ENCODE measurements at places on chromosomes 5 and 9.
A peak's percentile ranks its signal among the peaks of the same experiment; 100 is the strongest.

- DNase-seq, result no peak
Observed at GRCh38 chr5:145689235-145689634, 145.9 kb downstream of the PRELID2 start.

DNA sequence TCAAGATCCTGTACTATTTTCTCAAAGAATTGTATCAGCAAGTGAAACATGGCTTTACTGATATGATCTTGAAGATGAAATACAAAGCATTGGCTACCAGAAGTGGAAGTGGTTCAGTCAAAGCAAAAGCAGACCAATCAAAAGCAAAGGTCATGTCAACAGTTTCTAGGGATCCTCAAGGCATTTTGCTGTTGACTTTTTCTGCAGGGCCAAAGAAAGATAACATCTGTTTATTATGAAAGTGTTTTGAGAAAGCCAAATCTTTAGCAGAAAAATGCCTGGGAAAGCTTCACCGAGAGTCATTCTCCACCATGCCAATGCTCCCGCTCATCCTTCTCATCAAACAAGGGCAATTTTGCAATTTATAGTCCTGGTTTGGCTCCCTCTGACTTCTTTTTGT is 90.3 kb upstream of the ACO1 start:
- no peak for DNase-seq

DNA sequence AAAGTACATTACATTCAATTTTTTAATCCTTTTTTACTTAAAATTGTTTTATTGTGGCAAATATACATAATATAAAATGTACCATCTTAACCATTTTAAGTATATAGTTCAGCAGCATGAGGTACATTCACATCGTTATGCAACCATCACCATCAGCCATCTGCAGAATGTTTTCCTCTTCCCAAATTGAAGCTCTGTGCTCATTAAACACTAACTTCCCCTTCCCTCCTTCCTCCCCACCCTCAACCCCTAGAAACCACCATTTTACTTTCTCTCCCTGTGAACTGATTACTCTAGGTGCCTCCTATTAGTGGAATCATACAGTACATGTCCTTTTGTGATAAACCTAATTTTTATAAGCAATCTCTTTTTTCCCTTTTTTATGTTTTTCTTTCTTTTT is 15.6 kb downstream of the TEX53 start:
- DNase-seq, result no peak

GRCh38 chr9:23342291-23342690 is 483.7 kb downstream of the ELAVL2 start:
- DNase-seq, result no peak

GRCh38 chr9:95083086-95083768 is 234.3 kb downstream of the FANCC start:
- DNase-seq, result no peak

DNA sequence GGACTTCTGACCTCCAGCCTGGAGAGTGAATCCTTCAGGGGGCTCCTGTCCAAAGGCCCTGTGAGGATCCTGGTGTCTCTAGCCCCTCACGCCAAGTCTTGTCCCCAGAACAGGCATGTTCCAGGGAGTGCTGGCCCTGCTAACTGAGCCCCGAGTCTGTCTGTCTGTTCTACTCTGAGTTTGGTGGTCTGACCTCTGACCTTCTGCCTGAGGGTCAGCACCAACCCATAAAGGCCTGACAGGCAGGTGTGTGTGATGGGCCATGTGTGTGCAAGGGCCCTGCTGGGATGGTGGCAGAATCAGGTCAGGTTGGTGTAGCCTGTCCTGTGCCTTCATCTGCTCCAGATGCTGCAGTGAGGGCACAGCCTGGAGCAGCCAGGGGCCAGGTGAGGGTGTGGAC is 46.3 kb downstream of the PHF2 start:
- no peak for DNase-seq

- peak; percentile 35 for DNase-seq
Observed at GRCh38 chr9:5265939-5266338, 34.7 kb downstream of the INSL4 start.

- no peak for DNase-seq
Observed at GRCh38 chr9:111805830-111806241, 11.1 kb upstream of the SHOC1 start.

GRCh38 chr9:87824886-87825285 is 57.8 kb upstream of the SPATA31E1 start:
- no peak for DNase-seq

GRCh38 chr5:11452852-11453251 is 451.4 kb downstream of the CTNND2 start:
- DNase-seq, result no peak

DNA sequence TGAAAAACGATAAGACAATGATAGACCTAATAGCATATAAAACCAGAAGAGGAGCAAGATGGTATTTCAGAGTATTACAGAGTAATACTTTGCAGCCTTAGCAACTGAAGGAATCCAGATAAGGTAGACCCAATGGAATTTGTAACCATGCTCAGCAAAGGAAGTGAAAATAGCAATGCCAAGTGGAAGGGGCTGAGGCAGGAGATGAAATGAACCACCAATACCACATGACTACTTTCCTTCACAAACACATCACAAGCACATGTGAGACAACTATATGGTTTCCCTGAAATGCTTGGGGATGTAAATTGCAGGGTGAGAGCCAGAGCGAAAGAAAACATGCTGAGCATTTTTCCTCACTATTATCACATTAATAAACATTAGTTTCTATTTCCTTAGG is 79.8 kb upstream of the MELK start:
- DNase-seq, result no peak

Data from iPS-NIHi11 (cell line).